ENCODE measurements at places on chromosomes 5 and 9.

- no peak for DNase-seq
These were observed 123.9 kb downstream of the TLE4 start for GRCh38 chr9:79695531-79696175.

DNA sequence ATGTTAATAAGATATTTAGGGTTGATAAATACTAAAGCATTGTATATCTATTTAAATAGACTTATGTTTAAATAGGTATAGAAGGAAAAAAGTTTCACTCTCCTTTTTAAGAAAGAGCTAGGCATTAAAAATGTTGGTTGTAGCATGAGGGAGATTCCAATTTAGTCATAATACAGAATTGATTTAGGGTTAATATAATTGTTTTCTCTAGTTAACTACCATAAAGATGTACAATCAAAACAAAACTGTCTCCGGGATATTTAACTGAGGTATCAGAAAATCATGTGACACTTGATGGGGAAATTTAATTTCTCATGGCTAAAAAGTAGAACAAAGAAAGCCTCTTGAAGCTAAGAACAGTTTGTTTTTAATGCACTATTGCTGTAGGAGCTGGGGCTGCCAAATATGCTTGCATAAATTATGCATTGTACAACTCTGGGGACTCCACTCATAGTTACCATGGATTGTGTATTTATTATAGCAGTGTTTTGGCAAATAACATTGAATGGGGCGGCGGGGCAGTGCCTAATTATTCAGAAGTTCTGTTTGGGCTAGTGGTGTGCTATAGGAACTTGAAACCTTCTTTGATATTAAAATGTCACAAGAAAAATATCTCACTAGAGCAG, 44.2 kb downstream of the SMC2 start:
- no peak for DNase-seq

DNA sequence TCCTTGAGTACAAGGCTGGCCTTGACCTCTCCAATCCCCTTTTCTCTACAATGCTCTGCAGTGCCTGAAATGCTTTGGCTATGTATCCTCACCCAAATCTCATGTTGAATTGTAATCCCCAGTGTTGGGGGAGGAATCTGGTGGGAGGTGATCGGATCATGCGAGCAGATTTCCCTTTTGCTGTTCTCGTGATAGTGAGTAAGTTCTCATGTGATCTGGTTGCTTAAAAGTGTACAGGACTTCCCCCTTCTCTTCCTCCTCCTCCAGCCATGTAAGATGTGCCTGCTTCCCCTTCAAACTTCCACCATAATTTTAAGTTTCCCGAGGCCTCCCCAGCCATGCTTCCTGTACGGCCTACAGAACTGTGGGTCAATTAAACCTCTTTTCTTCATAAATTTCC, 28.5 kb upstream of the AKNA start:
- DNase-seq, result no peak

- peak; percentile 14 for DNase-seq
These were observed 38.0 kb upstream of the CCDC152 start for GRCh38 chr5:42718591-42718990.

GRCh38 chr5:77231471-77232138, 21.1 kb downstream of the PDE8B start:
- DNase-seq, result peak; percentile 64

GRCh38 chr9:127897193-127897692, 2.2 kb downstream of the ST6GALNAC6 start:
- DNase-seq, result peak; percentile 87

- DNase-seq, result no peak
These were observed 19.1 kb downstream of the PALM2AKAP2 start for GRCh38 chr9:109799141-109799540.

DNA sequence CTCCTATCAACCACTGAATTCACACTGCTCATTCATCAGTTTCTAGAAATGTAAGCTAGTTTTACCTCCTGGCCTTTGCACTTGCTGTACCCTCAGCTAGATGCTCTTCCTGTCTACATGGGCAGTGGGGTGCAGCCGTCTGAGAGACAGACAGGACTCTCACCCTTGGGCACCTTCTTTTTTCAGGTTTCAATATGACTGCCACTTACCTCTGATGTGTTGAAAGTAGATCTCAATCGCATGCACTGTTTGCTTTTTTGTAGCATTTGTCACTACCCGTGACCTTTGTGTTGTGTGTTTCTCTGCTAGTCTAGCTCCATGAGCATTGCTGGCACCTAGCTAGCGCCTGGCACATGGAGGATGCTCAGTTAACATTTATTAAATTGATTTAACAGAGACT, 403.1 kb upstream of the TRPC7 start:
- no peak for DNase-seq

DNA sequence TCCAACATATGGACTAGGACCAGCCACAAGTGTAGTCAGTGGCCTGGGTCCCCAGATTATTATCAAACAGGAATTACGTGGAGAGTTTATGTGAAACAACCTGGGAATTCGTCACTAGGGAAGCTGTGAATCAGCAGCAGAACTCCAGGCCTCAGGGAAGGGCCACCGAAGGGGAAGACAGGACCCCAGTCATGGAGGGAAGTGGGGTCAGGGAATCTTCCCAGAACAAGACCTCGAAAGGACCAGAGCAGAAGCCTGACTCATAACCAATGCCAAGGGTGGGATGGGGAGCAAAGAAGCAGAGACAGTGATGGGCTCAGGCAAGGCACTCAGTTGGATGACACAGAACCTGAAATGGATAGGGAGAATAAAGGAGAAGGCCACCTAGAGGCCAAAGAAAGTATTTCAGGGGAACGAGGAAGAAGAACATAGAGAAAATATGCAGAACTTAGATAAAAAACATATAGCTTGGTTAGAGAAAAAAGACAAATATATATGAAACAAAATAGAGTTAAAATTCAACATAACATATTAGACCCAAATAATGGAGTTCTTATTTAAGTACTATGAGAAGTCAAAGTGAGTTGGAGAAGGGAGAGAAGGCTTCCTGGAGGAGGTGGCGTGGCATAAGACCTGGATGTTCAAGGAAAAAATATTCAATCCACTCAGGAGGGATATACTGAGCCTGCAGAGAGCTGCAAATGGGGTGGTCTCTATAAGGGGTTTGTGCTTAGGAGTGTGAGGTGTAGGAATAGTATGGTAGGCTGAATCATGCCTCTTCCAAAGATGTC, 66.7 kb upstream of the CAST start:
- peak; percentile 32 for DNase-seq
